ENCODE measurements at places on chromosomes 4 and X. TPM values are rescaled to one million over a fixed set of nuclear protein-coding genes. Genes with fewer than 3 reads are reported as not detected.

GRCh38 chr4:165364452-165365080 is 14.2 kb upstream of the CPE start:
- no peak for DNase-seq

Gene FNIP2
- 7.7 TPM for total RNA-seq

Gene CXCL6
- total RNA-seq: not detected

Gene SPATA4
- total RNA-seq: not detected

DNA sequence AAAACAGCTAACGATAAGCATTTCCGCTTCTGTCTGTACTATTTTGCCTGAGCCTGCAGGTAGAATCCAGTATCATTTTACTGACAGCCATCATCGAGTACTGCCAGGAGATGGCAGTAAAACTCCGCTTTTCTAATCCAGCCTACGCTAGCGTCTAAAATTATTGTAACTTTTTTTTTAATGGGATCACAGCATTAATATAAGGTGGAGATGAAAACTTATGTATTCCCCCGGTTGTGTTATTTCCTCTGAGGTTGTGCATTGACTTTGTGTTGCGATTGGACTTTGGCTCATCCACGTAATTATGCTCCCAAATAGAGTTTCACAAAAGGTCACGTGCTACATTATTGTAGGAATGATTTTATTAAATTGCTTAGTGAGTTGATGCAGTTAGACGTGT is 248.1 kb downstream of the C4orf33 start:
- no peak for DNase-seq

DNA sequence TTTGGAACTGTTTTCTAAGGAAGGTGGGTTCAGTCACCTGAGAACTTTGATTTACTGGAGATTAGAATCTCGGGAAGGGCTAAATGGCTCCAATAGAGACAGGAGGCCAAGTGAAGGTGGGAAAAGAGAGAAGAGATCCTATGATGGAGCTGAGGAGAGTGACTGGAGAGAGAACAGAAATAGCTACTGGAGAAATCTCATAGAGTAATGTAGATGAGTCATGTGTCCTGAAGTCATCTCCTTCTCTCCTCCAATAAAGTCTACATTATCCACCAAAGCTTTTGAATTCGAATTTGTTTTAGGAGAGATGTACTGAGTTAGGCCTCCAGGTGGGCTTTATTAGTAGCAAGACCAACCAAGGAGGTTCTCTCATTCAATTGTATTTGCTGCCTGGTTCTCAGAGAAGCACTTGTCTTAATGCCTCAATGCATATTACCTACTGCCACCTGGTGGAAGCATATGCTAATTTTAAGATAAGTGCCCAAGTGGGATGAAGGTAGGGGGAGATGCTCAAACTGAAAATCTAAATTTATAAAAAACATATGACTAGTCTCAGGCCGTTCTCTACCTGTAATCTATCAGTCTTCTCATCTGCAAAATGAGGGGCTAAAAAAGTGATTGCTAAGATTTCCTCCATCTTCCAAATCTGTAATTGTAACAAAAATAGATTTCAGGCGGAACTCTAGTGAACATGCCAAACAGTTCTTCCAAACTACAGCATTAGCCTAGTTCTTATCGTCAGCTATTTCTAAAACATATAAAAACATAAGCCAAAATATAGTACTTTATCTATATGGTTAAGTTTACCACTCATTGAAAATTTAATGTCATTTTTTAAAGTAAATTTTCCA is 24.4 kb downstream of the TXK start:
- DNase-seq: no peak

Gene RGN
- total RNA-seq: not detected

Gene STK32B
- total RNA-seq: 0.12 TPM

Gene PQBP1
- total RNA-seq: 68.8 TPM

Gene NFKB1
- 277 TPM for total RNA-seq

GRCh38 chrX:17242470-17242869 is 132.5 kb upstream of the NHS start:
- DNase-seq: no peak

DNA sequence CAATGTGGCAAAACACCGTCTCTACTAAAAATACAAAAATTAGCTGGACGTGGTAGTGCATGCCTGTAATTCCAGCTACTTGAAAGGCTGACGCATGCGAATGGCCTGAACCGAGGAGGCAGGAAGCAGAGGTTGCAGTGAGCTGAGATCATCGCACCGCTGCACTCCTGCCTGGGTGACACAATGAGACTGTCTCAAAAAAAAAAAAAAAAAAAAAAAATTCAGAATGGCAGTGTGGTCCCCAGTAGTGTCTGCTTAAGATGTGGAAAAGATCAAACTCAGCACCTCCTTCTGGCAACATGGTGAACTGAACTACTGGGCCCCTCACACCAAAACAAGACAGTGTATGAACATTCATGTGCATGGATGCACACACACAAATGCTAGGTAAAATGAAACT is 32.2 kb downstream of the SMS start:
- peak; percentile 6 for DNase-seq

DNA sequence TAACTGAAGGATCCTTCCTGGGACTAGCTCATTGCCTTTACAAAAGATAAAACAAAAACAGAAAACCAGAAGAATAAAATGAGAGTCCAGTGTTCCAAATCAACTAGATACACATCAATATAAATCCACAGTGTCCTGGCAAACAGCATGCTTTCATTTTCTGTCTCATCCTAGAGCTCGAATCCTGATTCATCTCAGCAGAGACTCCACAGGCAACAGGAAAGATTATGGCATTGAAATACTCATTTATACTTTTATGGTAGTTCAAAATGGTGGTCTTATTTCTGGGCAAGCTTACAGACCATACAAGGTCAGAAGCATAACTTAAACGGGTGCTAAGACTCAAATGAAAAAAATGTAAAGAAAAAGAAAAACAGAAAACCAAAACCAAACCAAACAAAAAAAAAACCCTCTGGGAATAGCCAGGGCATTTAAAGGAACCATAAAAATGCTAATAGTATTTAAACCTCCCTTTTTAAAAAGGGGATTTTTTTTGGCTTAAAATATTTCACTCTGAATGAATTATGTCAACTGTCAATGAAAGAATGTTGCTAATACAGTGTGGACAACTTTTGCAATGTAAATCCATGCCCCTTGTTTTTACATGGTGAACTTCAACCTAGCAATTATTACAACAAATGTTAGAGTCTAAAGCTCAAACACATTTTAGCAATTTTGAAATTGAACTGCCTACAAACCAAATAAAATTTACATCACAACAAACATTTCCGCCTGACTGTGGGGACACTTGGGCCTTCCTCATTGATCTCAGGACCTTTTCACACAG is 57.9 kb downstream of the GPR101 start:
- no peak for DNase-seq

Gene PDLIM3
- total RNA-seq: not detected

DNA sequence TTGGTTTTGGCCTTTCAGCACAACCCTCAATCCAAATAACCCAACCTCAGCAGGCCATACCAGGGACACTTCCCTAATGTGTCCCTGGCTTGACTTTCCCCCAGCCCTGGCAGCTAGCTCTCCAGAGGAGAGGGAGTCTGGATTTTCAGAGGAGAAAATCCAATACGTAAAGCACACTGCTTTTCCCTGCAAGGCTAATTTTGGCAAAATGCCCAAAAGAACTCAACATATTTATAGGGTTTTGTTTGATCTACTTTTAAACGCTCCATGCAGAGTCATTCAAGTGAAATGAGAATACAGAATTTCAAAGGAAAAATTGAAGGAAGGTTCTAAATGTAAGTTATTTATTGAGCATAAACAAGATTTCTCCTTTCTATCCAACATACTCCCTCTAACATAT is 167.2 kb downstream of the SH3KBP1 start:
- DNase-seq: no peak

DNA sequence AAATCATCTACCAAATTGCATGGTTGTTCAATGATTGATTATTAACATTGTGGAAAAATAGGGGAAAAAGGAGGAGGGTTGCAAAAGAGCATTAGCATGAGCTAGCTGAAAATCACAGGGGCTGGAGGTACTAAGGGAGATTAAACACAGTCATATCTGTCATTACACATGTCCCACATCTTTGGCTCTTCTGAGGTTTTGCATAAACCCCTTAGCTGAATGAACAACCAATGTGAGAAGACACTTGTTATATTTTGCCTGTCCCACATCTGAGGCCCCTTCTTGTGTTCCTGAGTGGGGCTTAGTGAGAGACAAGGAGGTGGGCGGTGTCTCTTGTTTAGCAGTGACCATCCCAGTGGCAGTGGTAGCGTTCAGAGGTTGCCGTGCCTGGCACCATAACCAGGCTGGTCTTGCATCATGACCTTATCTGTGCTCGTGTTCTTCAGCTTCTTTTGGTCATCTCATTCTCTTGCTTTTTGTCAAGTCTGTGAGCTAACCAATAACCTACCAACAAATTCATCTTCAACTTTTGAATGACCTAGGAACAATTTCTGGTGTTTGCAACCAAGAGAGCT is 95.6 kb downstream of the MID1IP1 start:
- no peak for DNase-seq

Gene DCTD
- total RNA-seq: 50.4 TPM
